Activated CD8-positive, alpha-beta memory T cell treated with anti-CD3 and anti-CD28 coated beads for 24 hours (primary cell): ENCODE measurements at places on chromosomes 7 and 10.
A peak's percentile ranks its signal among the peaks of the same experiment; 100 is the strongest.

DNA sequence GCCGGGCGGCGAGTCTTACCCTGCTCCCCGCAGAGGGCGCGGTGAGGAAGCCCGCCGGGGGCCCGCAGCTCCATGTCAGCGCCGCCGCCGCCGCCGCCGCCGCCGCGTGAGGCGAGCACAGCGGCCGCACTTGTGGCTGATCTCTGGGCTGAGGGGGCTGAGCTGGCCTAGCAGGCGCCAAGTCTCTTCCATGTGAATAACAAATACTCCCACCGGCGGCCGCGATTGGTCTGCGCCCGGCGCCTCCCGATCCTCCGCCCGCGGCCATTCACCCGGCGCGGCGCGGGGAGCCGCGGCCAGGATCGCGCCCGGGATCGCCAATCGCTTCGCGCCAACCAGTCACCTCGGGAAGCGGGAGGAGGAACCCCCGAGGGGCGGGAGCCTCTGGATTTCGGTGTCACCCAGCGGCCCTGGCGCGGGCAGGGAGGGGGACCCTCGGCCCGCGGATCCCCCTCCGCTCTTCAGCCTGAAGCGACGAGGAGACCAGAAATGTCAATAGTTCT is at the start of gene GRM8:
GRM8 (minus strand) TSS at position 164 of the 503 bp plus-strand sequence.
- peak; percentile 61 for DNase-seq

DNA sequence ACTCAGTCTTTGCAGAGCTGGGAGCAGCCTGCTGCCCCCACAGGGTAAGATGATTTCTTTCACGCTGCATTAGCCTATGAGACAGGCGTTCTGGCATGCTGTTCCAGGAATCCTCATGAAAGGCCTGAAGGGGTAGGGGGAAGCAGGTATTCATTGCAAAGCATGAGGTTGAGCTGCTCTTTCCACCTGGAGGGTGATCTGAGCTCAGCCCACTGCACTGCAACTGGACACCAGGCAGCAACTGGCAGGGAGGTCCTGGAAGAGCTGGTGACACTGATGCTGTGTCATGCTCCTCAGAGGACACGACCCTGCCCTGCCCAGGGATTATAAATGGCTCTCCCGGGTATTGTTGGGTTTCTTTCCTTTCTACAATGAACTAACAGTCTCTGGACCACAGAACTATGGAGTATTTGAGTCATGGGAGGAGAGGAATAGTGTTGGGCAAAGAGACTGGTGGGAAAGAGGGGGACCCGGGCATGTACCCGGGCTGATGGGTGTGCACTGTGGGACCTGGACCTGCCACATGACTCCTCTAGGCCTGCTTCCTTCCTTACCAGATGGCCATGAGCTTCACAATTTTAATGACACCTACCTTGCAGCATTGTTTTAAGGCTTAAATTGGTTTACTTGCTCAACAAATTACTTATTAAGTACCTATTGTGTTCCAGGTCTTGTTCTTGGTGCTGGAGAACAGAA is 24.3 kb downstream of the SLC25A28 start:
- no peak for DNase-seq

- DNase-seq = no peak
Observed at GRCh38 chr7:5296015-5296610, 13.4 kb downstream of the SLC29A4 start.

GRCh38 chr7:37448011-37448635 is 541 bp downstream of the ELMO1 start:
- DNase-seq = no peak

DNA sequence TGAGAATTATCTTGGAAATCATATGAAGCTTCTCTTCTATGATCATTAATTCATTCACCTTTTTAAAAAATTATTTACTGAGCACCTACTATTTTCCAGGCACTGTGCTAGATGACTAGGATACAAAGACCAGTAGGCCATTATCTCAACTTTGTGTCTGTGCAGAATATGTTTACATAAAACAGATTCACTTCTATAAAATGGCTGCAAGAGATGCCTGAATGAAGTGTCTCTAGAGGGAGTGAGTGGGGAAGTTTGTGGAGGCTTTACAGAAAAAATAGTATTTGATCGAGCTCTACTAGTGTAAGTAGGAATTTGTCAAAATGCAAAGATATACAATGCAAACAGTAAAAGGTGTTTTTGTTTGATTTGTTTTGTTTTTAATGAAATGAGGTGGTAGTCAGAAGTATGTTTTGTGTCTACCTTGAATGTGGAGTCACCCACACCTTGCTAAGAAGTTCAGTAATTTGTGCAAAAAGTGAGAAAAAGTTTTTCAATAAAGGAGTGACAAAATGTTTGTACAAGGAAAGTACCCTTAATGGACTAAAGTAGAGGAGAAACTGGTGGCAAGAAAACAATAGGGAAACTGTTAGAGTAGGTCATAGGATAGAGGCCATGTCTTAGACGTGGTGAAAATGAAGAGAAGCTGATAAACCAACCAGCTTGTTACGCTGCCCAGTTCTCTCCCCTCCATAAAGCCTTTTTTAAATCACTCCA is 125.5 kb downstream of the KCND2 start:
- no peak for DNase-seq

DNA sequence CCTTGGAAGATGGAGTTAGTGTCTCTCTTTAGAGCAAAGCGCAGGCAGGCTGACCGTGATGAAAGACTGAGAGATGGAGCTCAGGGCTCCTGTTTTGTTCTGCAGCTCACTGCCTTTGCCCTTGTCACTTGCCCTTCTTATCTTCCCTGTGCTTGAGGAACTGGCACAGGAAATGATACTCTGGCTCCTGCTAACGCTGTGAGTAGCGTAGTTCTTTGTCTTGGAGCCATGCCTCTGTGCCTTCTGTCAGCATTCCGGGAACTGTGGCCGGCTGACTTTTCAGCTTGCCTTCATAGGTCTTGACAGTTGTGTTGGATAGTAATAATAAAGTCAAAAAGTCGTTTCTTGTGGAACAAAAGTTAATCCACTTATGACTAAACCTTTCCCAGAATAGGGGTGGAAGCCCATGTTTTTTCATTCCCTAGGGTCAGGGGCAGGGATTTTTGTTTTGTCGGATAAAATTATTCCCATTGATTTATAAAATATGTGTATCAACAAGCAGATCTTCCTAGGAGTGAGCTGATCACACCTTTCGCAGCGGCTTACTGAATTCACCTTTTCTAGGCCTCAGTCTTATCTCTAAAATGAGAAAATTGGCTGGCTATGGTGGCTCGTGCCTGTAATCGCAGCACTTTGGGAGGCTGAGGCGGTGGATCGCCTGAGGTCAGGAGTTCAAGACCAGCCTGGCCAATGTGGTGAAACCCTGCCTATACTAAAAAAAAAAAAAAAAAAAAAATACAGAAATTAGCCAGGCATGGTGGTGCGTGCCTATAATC is 16.6 kb upstream of the TMEM236 start:
- no peak for DNase-seq

DNA sequence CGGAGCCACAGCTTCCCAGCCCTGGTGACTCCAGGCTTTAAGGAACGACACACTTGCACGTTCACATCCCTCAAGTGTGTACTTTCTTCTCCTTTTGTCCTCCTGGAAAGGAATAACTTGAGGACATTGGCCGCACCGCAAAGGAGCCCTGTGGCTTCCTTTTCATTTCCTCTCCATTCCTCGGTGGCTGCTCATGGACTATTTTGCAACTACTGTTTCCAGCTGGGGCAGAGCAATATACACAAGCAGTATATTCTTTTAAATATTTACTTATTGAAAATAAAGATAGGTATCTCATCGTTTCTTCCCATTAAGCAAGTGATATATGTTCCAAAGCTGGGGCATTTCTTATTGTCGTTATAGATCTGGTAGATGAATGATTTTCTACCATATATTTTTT is 97.2 kb upstream of the LYZL1 start:
- no peak for DNase-seq

DNA sequence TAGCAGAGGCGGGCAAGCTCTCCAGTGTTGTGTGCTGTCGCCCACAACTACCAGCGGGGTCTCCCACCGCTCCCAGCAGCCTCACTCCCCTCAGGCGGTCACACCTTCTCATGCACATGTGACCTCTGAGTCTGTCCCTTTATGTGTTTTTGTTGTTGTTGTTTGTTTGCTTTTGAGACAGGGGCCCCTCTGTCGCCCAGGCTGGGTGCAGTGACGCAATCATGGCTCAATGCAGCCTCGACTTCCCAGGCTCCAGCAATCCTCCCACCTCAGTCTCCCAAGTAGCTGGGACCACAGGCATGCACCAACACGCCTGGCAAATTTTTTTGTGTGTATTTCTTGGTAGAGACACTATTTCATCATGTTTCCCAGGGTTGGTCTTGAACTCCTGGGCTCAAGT is 1.5 kb downstream of the CPSF4 start:
- DNase-seq = no peak

- DNase-seq = no peak
Observed at GRCh38 chr7:42407833-42408232, 170.8 kb upstream of the GLI3 start.

DNA sequence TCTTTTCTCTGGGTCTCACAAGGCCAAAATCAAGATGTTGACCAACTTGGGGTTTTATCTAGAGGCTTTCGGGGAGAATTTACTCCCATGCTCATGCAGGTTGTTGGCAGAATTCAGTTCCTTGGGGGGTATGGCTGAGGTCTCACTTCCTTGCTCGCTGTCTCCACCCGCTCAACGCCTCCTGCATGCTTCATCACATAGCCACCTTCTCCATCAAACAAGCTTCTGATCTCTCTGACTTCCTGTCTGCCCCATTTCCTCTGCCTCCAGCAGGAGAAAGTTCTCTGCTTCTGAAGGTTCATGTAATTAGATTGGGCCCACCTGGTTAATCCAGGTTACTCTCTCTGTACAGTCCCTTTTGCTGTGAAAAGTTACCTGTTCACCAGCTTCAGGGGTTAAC is 179.1 kb upstream of the FZD1 start:
- DNase-seq = no peak

DNA sequence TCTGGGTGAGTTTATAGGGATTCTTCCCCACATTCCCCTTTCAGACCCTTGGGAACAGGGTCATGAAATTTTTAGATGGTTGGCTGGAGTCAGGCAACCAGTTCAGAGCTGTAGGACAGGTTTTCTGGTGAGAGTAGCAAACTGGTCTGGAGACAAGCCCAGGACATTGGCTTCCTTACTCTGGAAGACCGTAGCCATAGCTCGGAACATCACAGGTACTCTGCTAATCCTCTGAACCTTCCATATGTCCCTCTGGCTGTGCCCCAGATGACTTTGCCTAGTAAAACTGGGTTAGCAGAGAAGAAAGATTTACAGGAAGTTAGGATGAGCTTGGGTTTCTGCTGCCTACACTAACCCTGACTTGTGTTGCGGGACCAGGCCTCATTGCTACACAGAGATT is 104.5 kb upstream of the MKLN1 start:
- DNase-seq = peak; percentile 47

DNA sequence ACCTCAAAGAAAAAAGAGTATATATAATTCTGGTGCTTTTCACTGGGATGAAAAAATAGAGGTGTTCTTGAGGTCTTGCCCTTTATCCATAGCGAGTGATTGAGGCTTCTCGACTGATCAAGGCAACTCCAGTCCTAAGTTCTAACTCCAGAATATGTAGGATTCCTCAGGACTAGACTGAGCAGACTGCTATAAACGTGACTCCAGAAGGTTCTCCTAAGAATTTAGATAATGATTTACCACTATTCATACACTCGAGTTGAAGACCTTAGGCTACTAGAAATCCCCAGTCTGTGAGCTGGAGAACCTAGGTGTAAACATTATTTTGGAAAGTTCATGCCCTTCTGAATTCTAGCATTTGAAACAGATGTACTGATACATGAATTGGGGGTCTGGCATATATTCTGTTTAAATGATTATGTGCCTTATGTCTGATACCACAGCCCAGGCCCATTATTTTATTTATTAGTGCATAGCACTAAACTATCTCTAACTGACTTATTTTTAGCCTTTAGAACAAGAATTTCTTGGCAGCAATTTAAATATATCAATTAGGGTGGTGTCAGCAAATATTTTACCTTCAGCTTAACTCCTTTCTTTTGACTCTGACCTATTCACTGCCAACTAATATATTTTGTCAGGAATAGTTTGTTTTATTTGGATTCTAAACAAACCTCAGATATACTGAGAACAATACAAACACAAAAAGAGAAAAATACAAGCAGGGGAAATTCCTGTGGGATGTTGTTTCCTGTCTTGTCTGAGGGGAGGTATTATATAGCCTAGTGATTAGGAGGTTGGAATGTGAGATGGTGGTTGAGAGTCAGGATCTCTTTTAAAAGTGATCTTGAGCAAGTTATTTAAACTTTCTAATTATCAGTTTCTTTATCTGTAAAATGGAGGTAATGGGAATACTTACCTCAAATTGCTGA is 75.8 kb downstream of the PODXL start:
- no peak for DNase-seq

DNA sequence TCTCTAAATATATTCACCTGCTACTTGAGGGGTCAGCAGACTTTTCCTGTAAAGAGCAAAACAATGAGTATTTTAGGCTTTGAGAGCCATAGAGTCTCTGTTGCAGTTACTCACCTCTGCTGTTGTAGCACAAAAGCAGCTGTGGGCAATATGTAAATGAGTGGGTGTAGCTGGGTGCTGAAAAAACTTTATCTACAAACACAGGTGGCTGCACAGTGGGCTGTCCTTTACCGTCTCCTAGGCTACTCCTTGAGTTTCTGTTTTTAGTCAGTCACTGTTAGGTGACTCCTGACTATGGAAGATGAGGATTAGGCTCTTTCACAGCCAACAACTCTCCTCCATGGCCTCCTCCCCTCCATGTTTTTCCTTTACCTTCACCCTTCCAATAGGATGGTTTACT is 286.1 kb upstream of the C7orf33 start:
- DNase-seq = no peak

DNA sequence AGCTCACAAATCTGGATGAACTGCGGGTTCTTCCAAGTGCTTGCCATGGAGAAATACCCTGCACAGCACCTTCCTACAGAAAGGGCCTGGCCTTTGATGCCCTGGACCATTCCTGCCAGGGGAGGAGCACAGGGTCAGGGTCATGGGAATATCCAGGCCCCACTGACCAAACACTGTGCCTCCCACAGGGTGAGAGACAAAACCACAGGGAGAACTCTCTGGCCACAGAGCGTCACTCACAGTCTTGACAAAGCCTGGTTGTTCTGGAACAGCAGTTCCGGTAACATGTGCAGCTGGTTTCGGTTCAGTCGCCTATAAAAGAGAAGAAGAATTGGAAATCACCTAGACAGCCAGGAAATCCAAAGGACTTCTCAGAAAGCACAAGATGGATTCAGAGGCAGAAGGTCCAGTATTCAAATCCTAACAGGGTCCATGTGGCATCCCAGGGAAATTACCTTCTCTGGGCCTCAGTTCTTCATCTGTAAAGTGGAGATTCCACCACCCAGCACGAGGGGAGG is 28.1 kb downstream of the SLIT1 start:
- DNase-seq = no peak

DNA sequence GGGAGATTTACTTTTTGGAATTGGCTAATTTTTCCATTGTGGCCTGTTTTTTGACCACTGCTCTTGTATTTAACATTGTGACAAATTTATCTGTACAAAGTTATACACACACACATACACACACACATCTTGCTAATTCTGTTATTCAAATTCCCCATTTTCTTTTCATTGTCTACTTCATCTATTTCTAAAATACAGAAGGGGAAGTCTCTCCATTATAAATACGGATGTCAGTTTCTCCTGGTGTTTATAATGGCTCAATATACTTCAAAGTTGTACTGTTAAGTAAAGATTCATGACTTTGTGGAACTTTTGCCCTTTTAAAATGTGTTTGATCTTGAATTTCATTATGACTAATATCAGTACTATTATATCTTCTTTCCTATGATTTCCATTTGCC is 81.0 kb downstream of the CNOT4 start:
- no peak for DNase-seq

- no peak for DNase-seq
Observed at GRCh38 chr7:4240042-4240441, 442.1 kb upstream of the FOXK1 start.
